ENCODE measurements at places on chromosomes 4 and X.

- DNase-seq = peak; percentile 21
Observed at GRCh38 chrX:666762-667720, 36.5 kb downstream of the SHOX start.

DNA sequence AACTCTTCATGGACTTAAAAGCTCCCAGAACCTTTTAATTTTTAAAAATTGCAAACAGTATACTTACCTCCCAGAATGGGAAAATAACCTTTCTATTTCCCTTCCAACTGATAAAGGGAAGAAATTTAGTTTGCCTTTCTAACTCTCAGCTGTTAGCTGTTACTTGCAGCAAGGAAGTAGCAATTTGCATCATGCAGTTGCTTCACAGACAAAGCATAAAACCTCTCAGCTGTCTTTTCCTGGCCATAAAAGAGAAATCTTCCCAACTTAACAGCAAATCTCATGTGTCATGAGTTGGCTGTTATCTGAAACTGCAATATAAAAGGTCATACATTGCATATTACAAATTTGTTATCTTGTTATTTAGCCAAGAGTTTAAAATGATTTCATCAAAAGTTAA, 18.4 kb downstream of the C4orf17 start:
- DNase-seq = no peak

GRCh38 chr4:70984589-70984988, 8.9 kb upstream of the DCK start:
- no peak for DNase-seq

DNA sequence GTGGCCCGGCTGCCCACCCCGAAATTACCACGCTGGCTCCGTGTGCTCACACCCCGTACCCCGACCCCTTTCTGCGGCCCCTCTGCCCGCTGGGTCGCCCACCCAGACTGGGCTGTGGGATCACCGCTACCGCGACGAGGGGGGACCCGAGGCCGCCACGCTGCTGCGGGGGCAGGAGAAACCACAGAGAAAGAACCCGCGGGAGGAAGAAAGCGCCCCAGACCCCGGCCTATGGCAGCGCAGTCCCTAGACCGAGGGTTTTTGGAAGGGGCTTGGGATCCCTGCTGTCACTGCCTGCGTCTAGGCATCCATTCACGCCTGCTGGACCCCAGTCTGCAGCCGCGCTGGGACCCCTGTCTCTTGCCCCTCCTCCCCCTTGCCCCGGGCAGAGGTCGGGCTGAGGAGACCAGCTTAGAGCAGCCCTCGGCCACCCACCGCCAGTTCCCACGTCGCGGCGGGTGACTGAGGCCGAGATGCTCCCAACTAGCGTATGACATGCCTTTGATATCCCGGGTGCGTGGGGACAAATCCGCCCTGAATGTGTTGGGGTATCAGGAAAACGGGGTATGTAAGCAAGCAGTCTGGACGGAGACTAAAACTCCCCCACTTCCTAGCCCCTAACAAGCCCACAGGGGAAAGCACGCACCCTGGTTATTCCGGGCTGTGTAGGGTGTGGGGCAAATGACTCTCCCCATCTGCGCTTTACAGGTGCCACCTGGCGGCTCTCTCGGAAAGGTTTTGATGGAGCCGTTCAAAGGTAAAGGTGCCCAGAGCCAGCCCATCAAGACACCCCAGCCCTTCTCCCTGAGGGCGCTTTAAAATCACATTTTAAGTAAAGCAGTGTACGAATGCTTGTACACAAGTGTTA, 862 bp upstream of the INPP4B start:
- DNase-seq = no peak

- DNase-seq = peak; percentile 23
Observed at GRCh38 chrX:17591741-17592110, 145.6 kb upstream of the SCML1 start.

DNA sequence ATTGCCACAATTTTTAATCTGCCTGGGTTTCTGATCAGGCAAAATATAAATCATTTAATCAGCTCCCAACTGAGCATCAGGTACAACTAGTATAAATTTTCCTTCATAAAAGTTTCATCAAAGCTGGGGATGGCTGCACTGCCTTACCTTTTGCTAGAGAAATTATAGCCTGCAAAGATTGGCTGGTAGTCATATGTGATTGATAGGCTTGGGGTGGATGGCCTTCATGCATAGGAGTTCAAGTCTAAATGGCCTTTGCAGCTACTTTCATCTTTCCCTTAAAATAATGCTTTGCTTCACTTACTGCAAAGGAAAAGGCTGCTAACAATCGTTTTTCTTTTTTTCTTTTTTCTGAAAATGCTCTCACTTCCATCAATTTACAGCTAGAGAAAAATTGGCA, 739.7 kb downstream of the CENPC start:
- DNase-seq = no peak

DNA sequence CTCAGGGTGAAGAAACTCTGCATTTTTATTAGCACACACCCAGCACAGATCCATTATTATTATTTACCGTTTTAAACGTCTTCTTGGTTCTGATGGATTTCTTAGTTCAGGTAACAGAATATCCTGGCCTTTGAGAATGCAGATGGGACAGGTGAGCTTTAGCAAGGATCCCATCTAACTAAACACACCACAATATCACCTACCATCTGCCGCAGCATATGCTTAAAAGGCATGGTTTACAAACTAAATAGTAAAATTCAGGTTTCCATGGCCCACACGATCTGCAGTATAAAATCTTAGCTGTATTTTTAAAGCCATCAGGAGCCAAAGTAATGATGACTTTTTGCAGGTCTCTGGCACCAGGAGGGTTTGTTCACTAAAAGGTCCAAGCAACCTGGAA, 31.7 kb upstream of the GATB start:
- no peak for DNase-seq

DNA sequence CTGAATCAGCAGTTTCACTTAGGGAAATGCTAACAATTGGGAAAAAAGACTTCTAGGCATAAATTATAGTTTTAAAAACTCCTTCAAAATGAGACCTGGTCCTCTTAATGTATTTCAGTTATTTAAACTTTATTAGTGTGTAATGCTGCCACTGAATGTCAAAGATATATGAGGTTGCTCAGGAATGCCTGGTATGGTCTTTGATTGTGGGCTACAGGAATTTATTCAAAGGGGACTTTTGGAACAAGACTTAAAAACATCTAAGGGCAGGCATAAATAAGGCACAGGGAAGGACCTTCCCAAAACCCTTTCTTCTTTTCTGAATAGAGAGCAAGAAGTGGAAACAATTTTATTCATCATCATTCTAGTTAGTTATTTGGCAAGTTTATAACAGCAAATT, 439.1 kb downstream of the TLL1 start:
- no peak for DNase-seq

- DNase-seq = no peak
Observed at GRCh38 chrX:145003443-145003842, 243.9 kb upstream of the SPANXN1 start.

- DNase-seq = no peak
Observed at GRCh38 chrX:122863067-122863466, 321.0 kb upstream of the GRIA3 start.

DNA sequence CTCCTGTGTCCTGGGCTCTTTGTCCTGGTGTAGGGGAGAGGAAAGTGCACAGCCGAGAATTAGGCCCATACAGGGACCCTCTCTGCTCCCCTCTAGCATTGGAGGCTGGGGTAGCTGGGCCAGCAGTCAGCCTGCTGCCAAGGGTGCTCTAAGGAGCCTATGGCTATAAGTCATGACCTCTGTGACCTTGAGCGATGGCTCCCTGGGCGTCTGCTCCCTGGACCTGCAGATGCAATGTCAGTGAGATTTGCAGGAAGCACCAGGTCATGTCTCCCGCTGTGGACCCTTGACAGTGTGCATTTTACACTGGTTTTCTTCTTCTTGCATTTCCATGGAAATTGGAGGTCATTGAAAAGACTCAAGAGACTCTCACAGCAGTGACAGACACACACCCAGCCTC, 234.1 kb upstream of the PSAPL1 start:
- no peak for DNase-seq

GRCh38 chrX:47574547-47575301, 7.5 kb upstream of the TIMP1 start:
- DNase-seq = no peak

GRCh38 chrX:112012360-112012759, 70.2 kb downstream of the TRPC5 start:
- no peak for DNase-seq

GRCh38 chr4:15836362-15836761, 58.2 kb downstream of the CD38 start:
- no peak for DNase-seq

DNA sequence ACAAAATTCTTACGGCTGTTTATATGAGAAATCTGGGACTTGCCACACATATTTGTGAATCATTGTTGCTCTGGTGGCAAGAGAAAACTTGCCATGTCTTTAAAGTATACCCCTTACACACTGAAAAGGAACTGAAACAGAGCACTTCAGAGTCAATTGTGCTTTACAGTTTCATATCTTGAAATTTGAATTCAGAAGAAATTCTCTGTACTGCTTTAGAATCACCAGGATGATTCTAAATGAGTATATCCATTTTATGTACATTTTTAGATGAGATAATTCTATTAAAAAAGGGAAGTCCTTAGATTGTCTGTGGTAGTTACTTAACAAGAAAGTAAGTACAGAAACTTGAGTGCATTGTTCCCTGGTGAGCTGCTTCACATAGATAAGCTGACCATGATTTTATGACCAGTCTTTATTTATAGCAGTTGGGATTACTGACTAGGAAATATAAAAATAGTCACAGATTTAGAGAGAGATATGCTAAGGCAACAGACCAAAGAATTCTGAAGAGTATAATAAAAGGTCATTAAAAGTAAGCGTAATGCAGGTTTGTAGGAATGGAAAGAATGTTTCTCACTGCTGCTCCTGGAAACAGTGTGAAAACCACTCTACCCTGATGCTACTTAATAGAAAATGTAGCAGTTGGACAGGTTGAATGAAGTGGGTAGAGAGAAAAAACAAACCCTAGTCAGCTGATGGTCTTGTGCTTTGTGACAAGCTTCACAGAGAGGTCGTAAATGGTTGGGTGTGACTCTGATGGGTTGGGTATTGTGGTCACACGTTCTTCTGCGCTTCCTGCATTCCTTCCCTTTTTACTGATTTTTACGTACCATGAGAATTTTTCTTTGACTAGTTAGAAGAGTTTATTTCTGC, 41.0 kb downstream of the FNIP2 start:
- DNase-seq = peak; percentile 27

- no peak for DNase-seq
Observed at GRCh38 chr4:34269613-34270012, 1974.7 kb downstream of the ARAP2 start.

DNA sequence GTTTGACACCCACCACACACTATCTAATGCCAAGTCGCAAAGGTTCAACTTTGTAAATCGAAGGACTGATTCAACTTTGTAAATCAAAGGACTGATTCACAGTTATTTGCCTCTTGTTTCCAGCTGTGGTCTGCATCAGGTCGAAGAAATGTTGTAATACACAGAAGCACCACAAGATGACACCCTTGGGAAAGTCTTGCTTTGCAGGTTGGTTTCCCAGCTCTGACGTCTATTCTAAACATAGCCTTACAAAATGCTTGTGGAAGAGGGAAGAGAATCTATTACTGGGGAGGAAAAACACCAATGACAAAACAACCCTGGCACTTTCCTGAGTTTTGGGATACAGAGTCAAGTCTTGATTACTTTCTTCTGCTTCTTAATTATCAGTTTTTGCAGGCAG, 35.3 kb downstream of the SUPT20HL1 start:
- peak; percentile 15 for DNase-seq

- DNase-seq = no peak
Observed at GRCh38 chrX:130825525-130825924, 77.5 kb downstream of the ENOX2 start.

GRCh38 chr4:90621080-90621479, 493.9 kb downstream of the CCSER1 start:
- no peak for DNase-seq

DNA sequence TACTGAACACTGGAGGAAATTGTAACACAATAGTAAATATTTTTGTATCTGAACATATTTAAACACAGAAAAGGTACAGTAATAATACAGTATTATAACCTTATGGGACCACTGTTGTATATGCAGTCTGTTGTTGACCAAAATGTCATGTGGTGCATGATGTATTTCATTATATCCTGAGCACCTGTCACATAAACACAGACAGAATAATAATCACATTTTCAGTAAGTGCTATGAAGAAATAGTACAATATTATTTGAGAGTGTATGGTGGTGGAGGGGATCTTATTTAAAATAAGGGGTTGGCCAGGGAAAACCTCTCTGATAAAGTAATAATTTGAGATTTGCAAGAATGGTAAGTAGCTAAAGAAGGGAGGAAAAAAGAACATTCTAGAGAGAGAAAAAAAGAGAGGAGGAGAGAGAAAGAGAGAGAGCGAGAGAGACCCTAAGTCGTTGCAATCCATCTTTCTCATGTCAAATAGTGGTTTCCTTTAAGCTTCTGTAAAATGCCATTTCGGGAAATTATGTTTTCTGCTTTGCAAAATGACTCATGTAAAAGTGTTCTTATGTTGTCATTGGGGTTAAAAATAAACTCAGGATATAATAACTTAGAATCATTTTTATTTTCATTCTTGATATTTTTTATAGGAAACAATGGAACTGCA, 19.3 kb upstream of the CLNK start:
- DNase-seq = no peak

GRCh38 chr4:184355857-184356256, 118.5 kb downstream of the IRF2 start:
- no peak for DNase-seq

- no peak for DNase-seq
Observed at GRCh38 chr4:90799895-90800294, 672.7 kb downstream of the CCSER1 start.

DNA sequence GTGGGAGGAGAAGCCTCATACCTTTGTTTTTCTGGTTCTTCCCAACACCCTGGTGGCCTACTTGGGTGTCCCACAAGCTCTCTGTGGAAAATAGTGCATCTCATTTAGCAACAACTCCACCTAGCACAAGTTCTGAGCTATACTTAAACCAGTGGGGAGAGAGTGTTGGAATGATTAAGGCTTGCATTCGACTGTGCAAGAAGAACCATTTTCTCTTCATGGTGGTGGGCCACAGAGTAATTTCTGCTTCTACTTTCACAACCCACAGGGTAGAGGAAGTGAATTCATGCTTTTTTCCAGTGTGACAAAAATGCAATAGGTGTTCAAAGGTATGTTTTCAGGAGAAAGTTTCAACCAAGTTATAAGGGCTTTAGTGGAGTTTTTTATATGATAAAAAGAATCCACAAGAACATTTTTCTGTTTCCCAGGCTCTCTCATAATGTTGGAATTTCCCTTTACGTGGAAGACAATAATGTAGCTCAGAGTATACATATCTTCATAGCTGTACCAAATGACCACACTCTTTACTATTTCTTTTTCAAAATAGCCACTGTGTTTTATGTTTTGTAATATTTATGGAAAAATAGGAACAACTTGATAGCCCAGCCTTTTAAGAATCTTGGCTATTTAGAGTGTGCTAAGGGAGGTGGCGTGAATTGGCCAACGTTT, 80.3 kb upstream of the HHIP start:
- no peak for DNase-seq

DNA sequence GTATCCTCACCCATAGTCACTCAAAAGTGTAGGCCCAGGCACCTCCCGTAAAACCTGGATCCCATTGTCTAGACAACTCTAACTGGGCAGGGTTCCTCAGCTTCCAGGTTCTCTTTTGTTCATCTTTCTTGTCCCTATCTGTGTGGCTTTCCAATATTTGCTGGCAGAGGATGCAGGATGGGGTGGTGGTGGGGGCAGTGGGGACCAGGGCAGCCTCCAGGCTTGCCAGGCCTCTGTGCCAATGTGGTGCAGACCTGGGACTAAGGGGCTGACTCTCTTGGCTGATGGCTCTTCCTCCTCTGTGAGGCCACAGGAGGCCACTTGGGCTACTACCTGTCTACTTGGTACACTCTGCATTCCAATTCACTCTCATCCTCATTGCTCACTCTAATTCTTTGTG, 76.4 kb downstream of the NBDY start:
- no peak for DNase-seq

GRCh38 chrX:110992611-110993010, 103.4 kb upstream of the PAK3 start:
- no peak for DNase-seq
